ENCODE measurements at places on chromosomes 6 and 20.

- DNase-seq, result no peak
These were observed 62.3 kb downstream of the RIPOR3 start for GRCh38 chr20:50628853-50629669.

DNA sequence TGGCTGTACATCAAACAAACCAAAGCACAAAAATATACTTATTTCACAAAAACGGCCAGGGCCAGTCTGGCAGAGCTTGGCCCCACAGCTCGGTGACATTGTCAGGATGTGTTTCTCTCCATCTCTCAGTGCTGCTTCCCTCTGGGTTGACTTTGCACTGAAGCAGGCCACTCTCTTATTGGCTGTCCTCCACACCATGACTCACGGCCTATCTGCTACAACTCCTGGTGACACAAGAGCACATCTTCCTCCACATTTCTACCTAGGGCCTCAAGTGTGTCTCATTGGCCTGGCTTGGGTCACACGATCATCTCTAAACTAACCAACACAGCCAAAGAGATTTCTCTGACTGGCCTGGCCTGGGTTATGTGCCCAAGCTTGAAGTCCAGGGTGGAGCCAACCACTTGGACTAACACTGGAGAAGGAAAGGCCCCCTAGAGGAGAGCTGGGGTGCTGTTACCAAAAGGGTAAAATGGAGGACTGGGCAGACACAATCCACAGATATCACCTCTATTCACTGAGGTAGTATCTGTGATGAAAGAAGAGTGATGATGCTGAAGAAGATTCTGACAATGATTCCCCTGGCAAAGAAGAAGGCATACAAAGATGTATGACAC lies 159.8 kb upstream of the TSHZ2 start:
- DNase-seq, result peak; percentile 4

DNA sequence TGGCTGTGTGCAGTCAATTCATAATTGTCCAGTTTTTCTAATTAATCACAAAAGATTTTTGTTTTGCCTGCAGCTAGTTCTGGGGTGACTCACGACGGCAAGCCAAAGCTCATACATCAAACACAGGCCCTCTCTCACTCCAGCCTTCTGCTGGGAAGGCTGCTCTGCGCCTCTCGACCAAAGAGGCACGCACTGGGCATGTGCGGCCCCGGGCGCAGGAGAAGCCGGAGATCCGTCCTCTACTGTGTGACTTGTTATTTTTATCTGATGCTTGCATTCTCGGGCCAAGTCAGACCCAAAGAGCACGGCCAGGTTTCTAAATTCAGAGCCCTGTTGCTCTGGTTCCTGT lies 98.5 kb downstream of the TFAP2A start:
- DNase-seq, result peak; percentile 24

GRCh38 chr20:5156675-5157448 lies 30.1 kb downstream of the CDS2 start:
- no peak for DNase-seq

DNA sequence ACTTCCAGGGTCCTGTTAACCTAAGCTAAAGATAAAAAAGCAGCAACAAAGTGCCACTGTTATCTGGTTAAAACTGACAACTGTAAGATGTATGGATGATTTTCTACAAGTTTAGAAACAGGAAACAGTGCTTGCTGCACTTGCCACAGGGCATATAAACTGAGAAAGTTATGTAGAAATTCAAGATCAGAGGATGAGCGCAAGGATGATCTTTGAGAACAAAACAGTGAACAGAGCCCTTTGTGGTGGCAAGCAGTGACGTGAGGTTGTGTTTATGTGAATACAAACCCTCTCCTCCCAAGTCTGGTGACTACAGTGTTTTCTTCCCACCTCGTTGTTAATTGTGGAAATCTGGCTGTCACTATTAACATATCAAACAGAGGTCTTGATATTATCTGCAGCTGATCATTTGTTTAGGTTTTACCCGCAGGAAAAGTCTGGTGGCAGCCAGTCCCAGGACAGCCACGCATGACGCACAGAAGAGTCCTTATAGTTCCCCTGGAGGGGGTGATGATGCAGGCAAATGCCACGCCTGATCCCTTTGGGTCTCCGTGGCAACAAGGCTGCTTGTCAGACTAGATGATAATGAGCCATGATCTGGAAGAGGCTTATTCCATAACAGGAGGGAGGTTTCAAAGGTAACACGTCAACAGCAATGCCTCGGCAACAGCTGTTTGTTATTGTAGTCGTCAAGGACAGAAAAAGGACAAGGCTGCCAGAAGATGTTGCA lies 43.1 kb upstream of the TNFAIP3 start:
- DNase-seq, result peak; percentile 64

DNA sequence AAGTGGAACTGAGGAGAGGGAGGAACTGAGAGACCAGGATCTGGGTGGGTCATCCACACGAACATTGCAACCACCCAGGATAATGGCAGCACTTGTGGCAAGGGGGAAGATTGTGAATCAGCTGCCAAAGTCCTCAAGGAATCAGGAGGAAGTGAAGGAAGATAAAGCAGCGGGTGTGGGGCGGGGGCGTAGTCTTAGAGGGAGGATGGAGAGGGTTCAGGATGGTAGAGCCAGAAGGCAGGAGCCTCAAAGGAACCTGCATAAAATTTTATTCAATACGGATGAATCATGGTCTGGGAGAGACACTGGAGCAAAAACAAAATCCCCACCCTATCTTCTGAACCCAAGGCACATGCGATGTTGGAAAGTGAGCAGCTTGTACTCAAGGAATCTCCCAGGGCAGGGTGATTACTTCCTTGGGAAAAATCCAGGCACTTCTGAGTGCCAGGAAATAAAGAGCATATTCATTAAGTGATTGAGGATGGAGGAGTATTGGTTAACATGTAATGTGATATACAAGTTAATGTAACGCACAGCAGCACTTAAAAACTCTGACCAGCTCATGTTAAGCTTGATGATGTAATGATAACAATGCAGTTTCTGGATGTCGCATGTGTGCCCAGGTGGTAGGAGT lies 82.0 kb upstream of the B3GAT2 start:
- DNase-seq, result no peak

GRCh38 chr6:137291441-137291840 lies 72.3 kb upstream of the IFNGR1 start:
- DNase-seq, result no peak

DNA sequence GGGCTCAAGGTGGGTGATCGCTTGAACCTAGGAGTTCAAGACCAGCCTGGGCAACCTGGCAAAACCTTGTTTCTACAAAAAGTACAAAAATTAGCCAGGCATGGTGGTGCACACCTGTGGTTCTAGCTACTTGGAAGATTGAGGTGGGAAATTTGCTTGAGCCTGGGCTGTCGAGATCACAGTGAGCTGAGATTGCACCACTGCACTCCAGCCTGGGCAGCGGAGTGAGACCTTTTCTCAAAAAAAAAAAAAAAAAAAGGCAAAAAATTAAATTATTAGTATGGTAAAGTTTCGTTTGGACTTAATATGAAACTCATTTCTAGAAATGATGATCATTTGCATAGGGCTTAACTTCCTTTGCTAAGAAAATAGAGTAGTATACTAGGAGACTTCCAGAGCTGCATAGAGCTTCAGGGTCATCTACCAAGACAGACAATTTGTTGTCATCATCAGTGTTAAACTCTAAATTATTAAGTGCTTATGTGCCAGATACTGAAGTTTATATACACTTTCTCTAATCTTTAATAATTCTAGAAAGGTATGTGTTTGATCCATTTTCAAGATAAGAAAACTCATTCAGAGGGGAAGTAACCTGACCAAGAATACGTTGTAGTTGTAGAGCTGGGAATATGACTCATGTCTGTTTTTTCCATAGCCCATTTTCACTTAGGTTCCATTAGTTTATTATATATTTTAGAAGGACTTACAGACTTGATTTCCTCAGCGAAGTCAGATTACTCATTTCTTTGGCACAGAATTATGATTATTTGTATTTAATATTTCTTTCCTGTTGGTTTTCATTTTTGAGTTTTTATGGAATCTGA lies 84.5 kb downstream of the SLC16A10 start:
- no peak for DNase-seq

DNA sequence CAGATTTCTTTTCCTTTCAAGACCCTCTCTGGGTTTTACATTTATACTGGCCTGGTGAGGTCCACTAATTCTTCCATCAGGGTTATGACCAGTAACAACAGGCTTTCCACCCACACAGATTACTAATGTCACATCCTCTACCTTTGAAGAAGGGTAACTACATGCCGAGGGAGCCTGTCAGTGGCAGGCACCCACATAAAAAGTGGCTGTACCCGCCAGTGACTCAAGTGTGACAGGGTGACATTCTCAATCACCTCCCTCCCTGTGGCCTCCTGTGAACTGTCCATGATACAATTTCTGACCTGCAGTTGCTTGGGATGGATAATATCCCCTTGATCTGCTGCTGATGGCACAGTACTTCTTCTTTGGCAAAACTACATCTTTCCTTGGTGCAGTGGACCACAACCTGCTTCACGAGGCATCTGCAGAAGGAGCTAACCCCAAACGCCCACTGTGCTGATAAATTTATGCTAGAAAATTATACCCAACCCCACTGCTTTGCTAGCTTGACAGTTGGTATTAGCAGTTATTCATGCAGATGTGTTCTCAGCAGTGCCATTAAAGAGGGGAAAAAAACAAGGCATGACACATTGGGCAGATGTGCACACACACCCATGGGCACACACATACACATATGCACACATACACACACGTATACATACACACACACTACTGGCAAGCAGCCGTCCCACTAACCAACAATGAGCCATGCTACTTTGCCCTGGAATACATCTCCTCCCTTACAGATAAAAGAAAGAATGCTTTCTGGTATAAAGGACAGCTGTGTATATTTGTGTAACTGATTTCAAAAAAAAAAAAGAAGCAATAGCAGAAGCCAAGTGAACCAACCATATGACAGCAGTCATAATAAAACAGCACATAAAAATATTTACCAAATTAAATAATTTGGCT lies 20.8 kb downstream of the GFOD1 start:
- DNase-seq, result peak; percentile 8

DNA sequence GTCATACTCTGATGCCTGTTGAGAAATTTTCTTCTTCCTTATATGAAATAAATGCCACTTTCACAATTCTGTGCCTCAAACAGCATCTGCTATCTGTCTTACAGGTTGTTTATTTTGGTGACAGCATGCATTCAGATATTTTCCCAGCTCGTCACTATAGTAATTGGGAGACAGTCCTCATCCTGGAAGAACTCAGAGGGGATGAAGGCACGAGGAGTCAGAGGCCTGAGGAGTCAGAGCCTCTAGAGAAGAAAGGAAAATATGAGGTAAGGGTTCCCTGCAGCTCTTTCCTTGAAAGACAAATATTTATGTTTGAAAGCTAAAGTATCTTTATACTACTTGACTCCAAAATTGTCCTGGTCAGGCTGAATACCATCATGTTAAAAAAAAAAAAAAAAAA lies 15.8 kb downstream of the TSPYL4 start:
- DNase-seq, result no peak

DNA sequence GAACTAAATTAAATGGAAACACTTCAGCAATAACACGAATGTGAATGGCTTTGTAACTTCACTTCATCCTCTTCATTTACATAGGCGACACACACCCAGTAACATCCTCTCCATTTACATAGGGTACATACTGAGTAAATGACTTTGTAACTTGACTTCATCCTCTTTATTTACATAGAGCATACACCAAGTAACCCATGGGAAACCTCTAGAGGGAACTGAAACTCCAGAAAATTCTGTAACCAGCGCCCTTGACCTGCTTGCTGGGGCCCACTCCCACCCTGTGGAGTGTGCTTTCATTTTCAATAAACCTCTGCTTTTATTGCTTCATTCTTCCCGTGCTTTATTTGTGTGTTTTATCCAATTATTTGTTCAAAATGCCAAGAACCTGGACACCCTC lies 81.6 kb upstream of the OPRM1 start:
- DNase-seq, result no peak

DNA sequence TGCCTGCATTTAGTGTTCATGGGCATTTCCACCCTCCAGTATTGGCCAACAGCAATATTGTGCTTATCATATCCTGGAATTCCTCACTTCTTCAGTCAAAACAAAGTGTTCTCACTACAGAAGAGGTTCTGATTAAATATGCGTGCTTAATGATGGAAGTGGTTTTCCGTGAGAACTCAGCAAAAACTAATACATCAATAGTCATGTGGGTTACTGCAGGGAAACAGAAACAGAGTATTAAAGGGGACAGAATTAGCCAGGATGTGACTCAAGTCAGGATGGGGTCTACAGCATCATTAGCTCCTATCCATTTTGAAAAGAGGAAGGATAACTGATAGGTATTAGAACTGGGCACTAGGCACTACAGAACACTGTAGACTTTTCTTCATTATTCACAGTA lies 384.6 kb downstream of the CDKAL1 start:
- no peak for DNase-seq

- no peak for DNase-seq
These were observed 37.3 kb upstream of the TGM2 start for GRCh38 chr20:38202153-38202981.
